ENCODE measurements at places on chromosomes 3 and 15. TPM values are rescaled to one million over a fixed set of nuclear protein-coding genes. Genes with fewer than 3 reads are reported as not detected.
A peak's percentile ranks its signal among the peaks of the same experiment; 100 is the strongest.

DNA sequence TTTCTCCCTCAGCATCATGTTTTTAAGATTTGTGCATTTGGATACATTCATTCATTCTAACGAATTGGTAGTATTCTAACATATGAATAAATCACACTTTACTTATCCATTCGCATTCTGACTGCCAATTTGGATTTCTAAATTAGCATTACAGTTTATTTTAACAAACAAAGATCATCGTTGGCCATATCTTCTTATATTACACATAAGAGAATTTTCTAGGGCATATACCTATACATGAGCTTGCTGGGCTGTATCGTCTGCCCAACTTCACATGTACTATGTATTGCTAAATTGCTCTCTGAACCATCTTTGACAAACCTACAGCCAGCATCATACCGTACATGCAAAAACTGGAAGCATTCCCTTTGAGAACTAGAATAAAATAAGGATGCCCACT lies 265.8 kb upstream of the PPP2R3A start:
- no peak for DNase-seq

- DNase-seq = no peak
These were observed 13.2 kb downstream of the FGD5 start for GRCh38 chr3:14831916-14832450.

GRCh38 chr15:75091814-75092213 lies 68.4 kb downstream of the PPCDC start:
- peak; percentile 57 for DNase-seq

GOLGA8T gene
- 0.32 TPM for total RNA-seq

DNA sequence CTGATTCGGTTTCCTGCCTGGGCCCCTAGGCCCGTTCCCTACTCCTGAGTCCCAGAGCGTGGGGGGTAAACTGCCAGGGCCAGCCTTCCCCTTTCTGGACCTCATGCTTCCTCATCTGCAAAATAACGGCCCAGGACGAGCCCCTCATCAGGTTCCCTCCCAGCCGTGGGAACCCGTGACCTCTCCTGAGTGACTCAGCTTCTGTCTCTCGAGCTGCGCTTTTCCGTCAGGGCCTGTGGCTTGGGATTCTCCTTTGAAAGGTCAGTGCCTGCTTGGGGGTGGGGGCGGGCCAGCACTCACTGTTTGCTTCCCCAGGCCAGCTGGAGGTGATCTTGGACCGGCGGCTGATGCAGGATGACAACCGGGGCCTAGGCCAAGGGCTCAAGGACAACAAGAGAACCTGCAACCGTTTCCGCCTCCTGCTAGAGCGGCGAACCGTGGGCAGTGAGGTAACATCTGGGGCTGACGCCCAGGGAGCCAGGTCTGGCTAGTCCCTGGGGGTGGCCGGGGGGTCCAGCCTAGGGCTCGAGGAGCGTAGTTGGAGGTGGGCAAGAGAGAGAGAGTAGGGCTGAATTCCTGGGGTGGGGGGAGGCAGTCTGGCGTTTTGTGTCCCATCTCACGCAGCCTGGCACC lies 12.8 kb downstream of the MAN2A2 start:
- DNase-seq = no peak

DNA sequence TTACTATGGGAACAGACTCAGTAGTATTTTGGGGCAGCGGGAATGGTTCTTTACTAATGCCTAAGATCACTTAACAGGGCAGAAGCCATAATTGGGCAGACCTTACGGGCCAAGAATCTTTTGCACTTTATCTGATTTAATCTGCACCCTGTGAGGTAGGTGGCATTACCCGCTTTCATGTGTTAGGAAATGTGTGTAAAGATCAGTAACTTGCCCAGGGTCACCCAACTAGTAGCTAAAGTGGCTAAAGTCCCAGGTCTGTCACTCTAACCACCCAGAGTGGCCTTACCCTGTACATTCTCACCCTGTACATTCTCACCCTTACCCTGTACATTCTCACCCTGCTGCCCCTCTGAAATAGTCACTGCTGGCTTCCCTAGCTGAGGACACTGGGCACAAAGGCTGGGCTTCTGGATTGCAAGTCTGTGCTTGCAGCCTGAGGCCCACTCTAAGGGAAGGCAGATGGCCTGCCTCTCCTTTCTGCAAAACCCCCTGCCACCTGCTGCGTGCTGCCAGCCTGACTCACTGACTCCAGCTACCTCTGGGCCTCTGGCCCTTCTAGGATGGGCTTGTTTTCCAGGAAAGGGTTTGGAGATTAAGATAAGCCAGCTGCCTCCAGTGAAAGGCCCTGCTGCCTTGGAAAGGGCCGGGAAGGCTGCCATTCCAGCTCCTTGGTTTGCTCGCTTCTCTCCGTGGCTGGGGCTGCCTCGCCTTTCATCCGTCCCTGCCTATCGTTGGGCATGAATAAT lies 37.5 kb upstream of the MYZAP start:
- DNase-seq = peak; percentile 38

USP13 gene
- total RNA-seq = 7.4 TPM

GRCh38 chr3:47583320-47584075 lies 4.8 kb upstream of the CSPG5 start:
- no peak for DNase-seq

SI gene
- not detected for total RNA-seq

- no peak for DNase-seq
These were observed 521 bp downstream of the IL5RA start for GRCh38 chr3:3109407-3110298.

GABRR3 gene
- total RNA-seq = not detected

DNA sequence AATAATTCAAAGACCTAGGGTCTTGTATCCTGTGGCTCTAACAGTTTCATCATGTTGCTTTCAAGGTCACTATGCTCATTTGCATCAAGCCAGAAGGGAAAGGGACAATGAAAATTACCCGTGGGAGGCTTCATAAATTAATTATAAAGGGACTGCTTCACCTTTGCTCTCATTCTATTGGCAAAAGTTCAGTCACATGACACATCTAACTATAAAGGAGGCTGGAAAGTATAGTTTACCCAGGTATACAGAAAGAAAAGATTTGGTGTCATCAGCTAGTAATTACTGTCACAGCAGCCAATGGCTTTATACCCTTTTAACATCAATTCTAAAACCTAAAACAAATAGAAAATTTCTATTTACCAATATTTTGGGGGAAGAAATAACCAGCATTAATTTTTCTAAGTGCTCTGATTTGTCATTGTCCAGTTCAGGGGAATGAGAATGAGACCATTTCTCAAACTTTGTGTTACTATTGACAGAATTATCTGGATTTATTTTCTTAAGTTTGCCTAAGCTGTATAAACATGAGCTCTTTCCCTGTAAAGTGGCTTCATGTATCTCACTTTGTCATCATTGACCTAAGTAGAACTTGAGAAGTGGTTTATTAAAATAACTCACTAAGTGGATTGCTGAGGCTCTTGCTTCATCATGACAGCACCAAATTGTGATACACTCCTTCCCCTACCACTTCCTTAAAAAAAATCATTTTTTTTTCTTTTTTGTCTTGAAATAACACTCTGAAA lies 257.7 kb upstream of the PEX5L start:
- DNase-seq = no peak

DNA sequence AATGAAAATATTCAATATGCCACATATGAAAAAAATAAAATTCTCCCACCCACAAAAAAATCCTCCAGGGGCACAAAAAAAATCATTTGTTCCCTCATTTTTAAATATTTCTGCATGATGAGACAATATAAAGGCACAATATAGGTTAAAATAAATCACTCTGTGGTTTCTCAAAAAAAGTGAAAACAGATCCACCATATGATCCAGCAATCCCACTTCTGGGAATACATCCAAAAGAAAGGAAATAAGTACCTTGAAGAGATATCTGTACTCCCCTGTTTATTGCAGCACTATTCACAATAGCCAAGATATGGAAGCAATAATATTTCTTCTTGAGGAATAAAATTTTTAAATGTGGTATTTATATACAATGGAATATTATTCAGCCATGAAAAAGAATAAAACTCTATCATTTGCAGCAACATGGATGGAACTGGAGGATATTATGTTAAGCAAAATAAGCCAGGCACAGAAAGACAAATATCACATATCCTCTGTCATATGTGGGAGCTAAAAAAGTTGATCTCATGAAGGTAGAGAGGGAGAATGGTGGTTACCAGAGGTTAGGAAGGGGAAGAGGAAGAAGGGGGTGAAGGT lies 1.5 kb downstream of the ATP8B4 start:
- no peak for DNase-seq

DNA sequence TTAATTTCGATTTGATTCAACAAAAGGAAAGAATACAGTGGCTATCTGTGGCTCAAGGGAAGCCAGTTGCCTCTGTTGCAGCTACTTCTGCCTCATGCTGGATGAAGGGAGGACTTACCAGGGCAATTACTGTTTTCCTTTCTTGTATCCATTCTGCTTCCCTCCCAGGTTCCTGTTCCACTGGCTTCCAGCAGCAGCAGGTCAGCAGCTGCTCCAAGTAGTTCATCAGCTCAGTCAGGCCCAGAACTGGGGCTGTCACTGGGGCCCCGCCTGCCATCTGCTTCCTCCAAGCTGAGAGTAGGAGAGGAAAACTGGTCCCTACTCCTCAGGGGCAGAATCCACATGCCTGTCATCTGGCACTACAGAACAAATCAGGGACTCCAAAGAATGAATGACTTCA lies 48.6 kb upstream of the ULK4 start:
- DNase-seq = no peak

DNA sequence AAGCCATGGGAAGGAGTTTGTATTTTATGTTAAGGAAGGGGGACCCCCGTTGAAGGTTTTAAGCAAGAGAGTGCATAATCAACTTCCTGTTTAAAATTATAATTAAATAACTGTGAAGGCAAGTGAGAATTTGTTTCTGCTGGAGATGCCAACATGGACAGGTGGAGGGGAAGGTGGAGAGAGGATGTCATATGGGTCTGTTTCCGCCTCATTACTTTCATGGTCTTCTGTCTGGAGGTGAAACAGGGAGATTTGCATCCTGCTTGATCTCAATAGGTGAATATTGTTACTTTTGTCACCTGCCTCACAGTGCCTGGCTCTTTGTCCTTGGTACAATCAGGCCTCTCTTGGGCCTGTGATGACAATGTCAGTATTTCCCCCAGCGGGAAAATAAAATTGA lies 300.6 kb upstream of the LMCD1 start:
- DNase-seq = no peak

DNA sequence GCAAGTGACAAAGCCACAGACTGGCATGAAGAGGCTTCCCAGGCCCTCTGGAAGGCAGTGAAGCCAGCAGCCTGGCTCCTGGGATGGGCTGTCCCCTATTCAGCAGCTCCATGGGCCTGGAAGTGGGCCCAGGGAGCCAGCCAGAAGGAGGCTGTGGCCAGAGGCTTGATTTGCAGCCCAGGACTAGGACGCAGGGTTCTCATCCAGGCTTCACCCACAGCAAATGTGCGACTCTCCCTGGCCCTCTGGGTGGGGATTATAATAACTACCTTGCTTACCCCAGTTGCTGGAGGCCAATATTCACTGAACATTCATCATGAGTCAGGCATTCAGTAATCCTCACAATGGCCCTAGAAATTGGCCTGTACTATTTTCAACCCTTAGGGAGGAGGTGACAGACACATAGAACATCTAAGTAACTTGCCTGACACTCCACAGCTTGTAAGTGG lies 24.6 kb upstream of the SRP14 start:
- peak; percentile 47 for DNase-seq

MESP1 gene
- total RNA-seq = not detected

DNA sequence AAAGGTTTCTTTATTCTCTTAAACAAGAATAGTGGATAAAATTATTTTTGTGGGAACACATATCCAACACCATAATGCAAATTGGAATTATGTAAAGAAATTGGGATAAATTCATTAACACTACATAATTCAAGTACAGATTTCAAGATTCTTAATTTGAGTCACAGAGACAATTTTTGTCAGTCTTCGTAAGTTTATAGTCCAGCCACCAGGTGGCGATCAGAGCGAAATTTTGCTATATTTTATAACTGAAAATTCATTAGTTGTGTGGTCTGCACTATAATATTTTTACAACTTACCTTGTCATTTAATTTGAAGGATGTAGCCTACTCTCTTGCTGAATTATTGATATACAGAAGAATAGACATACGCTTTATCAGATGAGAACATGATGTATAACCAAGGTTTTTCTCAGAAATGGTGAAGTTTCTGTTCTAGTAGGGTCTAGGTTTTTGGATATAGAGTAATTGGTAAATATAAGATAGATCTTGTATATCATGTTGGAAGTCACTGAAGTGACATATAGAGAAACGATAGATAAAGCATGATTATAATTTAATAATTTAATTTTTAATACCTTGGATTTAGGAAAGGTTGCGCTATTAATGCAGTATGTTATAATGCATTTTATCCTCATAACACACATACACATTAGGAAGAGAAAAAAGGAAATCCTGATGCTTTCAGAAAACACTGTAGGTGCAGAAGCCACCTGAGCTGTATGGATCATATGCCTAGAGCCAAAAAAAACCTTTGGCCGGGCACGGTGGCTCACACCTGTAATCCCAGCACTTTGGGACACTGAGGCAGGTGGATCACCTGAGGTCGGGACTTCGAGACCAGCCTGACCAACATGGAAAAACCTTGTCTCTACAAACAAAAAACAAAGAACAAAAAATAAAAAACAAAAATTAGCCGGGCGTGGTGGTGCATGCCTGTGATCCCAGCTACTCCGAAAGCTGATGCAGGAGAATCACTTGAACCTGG lies 31.7 kb downstream of the PLSCR4 start:
- DNase-seq = no peak

ABCC5 gene
- 52.0 TPM for total RNA-seq

DNA sequence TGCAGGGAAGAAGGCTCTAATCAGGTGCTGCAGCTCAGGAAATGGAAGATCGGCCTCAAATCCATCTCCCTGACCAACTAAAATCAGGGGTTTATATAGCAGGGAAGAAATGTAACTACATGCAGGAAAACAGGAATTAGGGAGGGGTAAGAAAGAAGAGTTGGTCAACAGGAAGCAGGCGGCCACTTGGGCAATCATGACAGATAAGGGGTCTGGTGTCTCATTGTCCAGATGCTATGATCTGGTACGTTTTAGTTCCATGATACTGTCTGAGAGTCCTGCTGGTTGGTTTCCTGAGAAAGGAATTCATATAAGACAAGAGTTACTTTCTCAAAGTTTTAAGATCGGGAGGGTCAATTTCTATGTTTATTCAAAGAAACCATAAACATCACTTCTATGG lies 24.2 kb downstream of the KATNBL1 start:
- DNase-seq = no peak

DNA sequence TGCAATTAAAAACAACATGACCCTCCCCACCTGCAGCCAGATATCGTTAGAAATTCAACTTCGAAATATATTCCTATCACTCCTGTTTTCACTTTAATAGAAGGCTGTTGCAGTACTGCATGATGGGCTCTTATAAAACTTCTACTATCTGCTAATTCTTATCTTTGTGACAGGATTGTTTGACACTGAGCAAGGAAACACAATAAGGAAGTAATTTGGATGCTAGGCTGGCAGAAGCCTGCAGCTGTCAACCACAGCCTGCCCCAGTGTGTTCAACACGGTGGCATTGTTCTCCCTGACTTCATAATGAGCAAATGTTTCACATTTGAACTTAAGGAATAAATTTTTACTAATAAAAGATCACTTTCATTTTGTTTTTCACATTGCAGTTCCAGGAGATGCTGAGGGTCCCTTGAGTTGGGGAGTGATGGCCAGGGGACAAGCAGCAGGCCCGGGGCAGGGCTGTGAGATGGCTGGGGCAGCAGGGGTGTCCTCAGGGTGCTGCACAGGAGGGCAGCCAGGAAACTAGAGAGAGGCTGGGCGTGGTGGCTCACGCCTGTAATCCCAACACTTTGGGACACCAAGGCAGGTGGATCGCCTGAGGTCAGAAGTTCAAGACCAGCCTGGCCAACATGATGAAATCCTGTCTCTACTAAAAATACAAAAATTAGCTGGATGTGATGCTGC lies 64.8 kb upstream of the SEC61A1 start:
- no peak for DNase-seq

GRCh38 chr15:38671675-38672254 lies 107.2 kb upstream of the RASGRP1 start:
- no peak for DNase-seq

CCR1 gene
- total RNA-seq = 0.41 TPM

All from astrocyte (in vitro differentiated cells and primary cell).